ENCODE measurements at places on chromosomes 5 and 9.

GRCh38 chr9:134187891-134188385 lies 23.6 kb upstream of the RNU6ATAC start:
- DNase-seq, result no peak

GRCh38 chr9:134486596-134486995 lies 155.0 kb upstream of the COL5A1 start:
- no peak for DNase-seq

DNA sequence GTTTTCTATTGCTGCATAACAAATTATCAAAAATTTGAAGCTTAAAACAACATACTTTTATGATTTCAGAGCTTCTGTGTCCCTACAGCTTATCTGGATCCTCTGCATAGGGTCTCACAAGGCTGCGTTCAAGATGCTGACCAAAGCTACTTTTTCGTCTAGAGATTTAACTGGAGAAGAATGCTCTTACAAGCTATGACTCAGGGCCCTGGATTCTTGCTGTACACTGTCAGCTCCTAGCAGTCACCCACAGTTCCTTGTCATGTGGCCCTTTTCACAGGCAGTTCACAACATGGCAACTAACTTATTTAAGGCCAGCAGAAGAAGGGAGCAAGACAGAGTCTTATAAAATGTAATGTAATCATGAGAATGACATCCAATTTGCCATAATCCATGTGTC lies 70.8 kb upstream of the FAM174A start:
- peak; percentile 26 for DNase-seq

DNA sequence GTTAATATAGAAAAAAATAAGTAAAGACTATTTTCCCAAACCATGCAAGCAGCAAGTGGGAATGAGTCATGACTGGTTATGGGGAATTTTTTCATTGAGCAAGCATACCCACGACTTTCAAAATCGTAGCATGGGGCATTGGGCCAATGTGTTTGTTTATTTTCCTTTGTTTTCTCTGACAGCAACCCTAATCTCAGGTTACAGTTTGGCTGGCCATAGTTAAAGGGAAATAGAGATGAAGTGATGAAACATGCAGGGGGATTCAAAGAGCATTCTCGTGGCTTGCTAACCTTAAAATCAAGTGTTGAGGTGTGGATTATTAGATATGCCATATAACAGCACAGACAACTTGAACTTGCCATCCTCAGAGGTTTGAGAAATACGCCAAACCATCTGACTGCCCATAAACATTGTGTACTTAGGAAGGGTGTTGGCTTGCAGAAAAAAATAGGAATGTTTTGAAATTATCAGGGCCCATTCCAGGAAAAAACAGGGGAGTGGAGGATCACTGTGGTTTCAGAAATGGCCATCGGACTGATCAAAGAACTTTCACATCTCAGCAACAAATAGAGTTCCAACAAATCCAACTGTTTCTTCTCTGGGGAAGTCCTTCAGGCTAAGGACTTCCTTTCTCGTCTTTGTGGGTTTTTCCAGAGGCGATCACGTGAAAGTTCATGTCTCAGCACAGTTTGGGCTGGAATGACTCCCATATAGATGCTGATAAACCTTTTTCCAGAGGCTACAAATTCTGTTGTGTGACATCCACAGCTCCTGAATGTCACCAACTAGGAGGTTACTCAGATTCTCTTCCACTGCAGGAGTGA lies 259.1 kb downstream of the SYK start:
- DNase-seq, result peak; percentile 69

DNA sequence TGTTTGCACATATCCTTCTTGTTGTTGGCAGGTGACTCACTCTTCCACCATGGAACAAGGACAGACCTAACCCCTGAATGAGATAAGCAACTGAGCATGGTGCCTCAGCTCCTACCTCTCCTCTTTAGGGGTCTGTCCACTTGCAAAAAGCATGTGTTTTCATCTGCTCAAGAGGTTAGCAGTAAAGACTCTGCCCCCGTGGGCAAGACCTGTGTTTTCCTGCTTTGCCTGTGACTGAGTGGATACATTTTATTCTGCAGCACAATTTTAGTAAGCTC lies 111.0 kb upstream of the LIFR start:
- DNase-seq, result no peak

GRCh38 chr5:168342985-168343384 lies 51.5 kb downstream of the WWC1 start:
- DNase-seq, result no peak

DNA sequence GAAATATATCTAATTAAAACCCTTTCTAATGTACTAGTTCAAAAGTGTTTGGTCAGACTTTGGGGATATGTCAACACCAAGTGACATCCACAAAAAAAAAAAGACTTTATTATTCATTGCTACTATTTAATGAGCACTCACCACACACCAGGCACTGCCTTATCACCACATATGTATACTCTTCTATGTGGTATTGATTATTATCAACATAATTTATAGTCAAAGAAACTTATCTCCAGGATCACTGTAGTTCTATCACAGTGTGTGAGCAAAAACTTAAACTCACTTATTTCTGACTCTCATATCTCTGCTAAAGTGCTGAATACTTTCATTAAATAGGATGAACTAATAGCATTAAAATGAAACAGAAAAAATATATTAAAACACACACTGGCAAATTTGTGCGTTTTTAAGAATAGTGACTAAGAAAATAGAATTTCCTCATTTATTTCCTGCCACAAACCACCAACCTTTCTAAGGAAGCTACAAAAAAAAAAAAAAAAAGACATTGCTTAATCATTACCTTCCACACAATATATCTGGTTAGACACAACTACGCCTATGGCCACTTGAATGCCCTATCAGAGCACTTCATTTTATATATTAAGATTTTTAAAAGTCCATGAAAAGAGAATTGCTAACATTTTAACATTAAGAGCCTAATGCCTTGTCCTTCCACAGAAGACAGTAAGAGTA lies 12.8 kb downstream of the SLCO4C1 start:
- DNase-seq, result no peak

All from urothelium cell line (cell line).